CD4-positive, alpha-beta memory T cell (primary cell): ENCODE measurements at places on chromosomes 4 and X. TPM values are rescaled to one million over a fixed set of nuclear protein-coding genes. Genes with fewer than 3 reads are reported as not detected.
A peak's percentile ranks its signal among the peaks of the same experiment; 100 is the strongest.

- H3K4me1 ChIP-seq = peaks cover 1% of the 10 kb centered on the region
- H3K4me3 ChIP-seq = no peak overlapping the region
- H3K27ac ChIP-seq = no peak overlapping the region
- peaks cover 7% of the 10 kb centered on the region for H3K27me3 ChIP-seq
- H3K36me3 ChIP-seq = no peaks in the 10 kb centered on the region
- DNase-seq = peak; percentile 22
Observed at GRCh38 chr4:1177274-1178141, 5.1 kb upstream of the SPON2 start.

DNA sequence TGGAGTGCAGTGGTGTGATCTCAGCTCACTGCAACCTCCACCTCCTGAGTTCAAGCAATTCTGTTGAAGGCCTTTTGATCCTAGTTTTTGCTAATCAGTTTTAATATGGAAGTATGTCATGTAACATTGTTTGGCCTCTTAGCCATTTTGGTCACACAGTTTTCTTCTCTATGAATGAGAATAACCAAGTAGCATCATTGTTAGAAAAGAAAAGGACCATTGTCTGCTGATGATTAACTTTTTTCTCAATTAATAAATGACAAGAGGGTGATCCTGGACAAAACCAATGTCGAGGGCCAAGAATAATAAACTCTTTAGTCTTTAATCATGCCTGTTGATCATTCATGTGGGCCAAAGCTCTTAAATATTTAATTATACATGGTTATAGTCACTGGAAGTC, 289.3 kb upstream of the MAGEB2 start:
- DNase-seq = no peak
- no peaks in the 10 kb centered on the region for H3K4me1 ChIP-seq
- no peak overlapping the region for H3K4me3 ChIP-seq
- H3K27me3 ChIP-seq = no peaks in the 10 kb centered on the region
- H3K36me3 ChIP-seq = no peaks in the 10 kb centered on the region

DNA sequence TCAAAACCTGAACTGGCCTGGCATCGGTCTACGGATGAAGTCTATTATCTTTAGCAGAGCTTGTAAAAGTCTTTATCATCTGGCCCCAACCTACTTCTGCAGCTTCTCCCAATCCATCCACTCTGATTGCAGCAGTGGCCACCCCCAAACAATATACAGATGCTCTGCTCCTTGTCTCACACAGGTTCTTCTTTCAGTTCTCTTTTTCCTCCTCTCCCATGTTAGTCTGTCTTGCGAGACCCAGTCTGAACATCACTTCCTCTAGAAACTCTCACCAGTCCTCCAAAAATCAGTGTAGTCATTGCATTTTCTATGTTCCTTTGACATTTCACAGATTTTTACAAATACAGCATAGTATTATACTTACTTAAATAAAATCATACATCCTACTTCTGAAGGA, 163.0 kb downstream of the FRMPD4 start:
- H3K36me3 ChIP-seq = no peaks in the 10 kb centered on the region
- H3K4me1 ChIP-seq = no peaks in the 10 kb centered on the region
- H3K4me3 ChIP-seq = no peak overlapping the region
- no peaks in the 10 kb centered on the region for H3K27me3 ChIP-seq

DNA sequence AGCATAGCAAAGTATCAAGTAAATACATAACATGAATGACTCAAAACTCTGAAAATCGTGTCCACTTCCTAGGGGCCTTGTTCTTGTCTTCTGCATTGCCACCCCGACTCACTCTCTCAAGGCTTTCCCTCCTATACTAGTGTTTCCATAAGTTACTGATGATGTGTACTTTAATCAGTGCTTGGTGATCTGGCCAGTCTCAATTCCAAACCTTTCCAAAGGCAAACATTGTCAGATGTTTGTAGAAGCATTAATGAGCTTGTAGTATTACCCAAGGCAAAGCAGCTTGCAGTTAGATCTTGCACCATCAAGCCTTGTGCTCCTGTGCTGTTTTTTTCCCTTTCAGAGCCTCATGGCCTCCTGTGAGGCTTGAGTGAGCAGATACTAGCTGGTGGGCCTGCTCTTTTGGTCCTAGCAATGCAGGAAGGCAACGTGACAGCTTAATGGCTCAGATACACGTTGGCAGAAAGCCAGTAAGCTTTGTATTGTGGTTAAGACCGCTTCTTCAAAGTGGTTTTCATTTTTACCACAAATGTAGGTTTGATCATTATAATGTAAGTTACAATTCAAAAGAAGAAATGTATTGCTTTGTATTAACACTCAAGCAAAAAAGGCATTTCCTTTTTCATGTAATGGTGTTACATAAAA, 51.8 kb downstream of the RBPJ start:
- H3K4me1 ChIP-seq = peaks cover 30% of the 10 kb centered on the region
- H3K27ac ChIP-seq = no peak overlapping the region
- no peaks in the 10 kb centered on the region for H3K27me3 ChIP-seq
- no peak overlapping the region for H3K4me3 ChIP-seq
- no peaks in the 10 kb centered on the region for H3K36me3 ChIP-seq

Gene PRRG3
- polyA plus RNA-seq = not detected

Gene CHIC2
- 120 TPM for polyA plus RNA-seq

Gene FRMPD4
- not detected for polyA plus RNA-seq
